ENCODE measurements at places on chromosomes 16 and 17.

DNA sequence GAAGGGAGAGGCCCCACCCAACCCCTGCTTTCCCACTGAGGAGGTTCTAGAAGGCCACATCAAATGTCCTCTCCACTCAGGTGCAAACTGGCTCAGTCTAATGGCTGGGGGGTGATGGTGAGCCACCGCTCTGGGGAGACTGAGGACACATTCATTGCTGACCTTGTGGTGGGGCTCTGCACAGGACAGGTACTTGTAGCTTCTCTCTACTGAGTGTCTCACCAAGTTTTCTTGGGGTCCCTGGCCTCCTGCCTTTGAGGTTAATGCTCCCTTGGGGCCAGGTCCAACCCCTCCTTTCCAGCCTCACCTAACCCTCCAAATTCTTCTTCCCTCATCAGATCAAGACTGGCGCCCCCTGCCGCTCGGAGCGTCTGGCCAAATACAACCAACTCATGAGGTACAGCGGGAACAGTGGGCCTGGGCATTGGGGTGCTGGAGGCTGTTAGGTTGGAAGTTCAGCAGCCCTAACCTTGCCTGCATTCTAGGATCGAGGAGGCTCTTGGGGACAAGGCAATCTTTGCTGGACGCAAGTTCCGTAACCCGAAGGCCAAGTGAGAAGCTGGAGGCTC, 5.7 kb downstream of the ENO3 start:
- no peak for DNase-seq

DNA sequence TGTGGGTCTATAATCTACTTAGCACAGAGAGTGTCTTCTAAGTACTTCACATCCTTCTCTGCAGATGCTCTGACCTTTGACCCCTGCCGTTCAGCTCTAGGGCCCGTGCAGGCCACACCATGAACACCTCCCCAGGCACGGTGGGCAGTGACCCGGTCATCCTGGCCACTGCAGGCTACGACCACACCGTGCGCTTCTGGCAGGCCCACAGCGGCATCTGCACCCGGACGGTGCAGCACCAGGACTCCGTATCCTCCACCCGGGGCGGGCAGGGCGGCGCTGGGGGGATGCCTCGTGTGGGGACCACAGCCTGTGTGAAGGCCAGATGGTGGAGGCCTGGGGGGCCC, 686 bp downstream of the MLST8 start:
- DNase-seq, result no peak

DNA sequence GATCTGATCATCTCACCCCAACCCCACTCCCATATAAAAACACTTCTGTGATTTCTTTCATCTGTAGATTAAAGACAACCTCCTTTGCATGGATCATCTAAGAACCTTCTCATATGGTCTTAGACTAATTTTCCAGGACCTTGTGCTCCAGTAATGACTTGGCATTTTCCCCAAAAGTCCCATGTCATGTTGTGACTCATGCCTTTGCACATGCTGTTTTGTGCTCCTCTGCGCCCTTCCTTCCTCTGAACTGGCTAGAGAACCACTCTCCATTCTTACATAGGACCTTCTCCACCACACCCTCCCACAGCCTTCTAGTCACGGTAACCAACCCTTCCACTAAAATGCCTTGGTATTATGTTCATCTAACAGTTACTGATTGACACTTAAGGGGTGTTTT, 99.5 kb upstream of the AXIN2 start:
- peak; percentile 85 for DNase-seq

GRCh38 chr16:57192720-57193486, 6.8 kb downstream of the RSPRY1 start:
- DNase-seq, result no peak
